ENCODE measurements at places on chromosomes 2 and 18.

DNA sequence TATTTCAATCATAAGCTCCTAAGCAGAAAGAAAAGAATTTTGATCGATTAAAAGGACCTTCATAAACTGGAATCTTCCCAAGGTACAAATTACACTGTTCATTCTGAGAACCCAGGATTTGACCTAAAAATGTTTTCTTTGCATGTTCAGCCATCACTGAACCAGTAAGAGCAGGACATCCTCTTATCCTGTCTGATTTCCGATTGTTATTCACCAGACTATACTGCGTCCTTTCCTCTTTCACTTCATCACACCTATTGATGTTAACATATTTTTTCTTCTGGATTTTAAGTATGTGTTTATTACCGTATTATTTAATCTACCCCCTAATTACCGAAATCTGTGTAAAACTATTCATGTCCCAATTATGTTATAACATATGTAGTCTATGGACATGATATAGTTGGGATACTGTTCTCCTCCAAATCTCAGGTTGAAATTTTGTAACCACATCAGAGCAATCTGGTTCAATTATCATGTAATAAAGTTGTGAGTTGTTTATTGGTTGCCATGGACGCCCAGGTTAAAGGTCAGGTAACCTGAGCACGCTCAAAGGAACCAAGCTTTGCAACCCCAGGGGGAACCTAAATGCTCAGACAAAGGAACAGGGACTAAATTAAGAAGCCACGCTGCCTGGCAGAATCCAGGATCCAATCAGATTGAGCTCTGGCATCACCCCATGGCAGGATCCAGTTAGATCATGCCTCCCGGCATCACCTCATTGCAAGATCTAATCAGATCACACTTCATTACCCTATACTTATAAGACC is 11.6 kb upstream of the TBC1D8 start:
- peak; percentile 63 for DNase-seq

DNA sequence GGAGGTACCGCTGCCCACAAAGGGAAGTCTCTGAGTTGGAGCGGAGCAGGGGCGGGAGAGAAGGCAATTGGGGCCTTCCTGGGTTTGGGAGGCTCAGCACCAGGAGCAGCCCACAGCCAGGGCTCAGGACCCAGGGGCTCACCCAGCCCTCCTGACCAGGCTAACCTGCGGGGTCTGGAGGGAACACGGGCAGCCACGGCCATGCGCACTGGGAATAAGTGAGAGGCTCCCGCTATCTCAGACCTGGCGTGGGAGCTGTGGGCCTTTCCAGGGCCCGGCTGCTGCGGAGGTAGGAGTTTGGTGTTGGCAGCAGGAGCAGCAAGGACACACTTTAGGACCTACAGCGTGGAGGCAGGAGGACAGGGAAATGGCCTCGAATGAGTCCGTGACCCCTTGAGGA is 69.0 kb downstream of the RRM2 start:
- DNase-seq, result no peak

GRCh38 chr2:105813405-105813804 is 68.7 kb downstream of the NCK2 start:
- DNase-seq, result no peak

DNA sequence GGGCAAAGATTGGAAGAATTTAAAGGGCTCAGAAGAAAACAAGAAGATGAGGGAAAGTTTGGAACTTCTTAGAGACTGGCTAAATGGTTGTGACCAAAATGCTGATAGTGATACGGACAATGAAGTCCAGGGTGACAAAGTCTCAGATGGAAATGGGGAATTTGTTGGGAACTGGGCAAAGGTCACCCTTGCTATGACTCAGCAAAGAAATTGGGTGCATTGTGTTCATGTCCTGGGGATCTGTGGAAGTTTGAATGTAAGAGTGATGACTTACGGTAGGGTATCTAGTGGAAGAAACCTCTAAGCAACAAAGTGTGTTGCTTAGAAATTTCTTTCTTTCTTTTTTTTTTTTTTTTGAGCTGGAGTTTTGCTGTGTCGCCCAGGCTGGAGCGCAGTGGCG is 6.0 kb upstream of the IL1A start:
- no peak for DNase-seq

DNA sequence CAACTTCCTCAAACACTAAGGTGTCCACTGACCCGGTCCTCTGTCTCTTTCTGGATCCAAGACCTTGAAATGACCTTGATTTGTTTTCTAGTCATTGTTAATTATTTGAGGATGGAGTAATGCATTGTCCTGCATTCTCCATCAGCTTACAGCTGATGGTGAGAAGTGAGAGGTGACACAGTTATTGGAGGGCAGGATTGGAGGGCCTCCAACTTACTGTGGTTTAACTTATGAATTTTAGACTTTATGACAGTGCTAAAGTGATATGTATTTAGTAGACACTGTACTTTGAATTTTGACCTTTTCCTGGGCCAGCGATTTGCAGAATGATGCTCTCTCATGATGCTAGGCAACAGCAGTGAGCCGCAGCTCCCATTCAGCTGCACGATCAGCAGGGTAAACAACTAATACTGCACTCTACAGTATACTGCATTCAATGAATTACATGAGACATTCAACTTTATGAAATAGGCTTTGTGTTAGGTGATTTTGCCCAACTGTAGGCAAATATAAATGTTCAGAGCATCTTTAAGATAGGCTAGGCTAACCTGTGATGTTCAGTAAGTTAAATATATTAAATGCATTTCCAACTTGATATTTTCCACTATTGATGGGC is 200.0 kb upstream of the MEX3C start:
- no peak for DNase-seq

DNA sequence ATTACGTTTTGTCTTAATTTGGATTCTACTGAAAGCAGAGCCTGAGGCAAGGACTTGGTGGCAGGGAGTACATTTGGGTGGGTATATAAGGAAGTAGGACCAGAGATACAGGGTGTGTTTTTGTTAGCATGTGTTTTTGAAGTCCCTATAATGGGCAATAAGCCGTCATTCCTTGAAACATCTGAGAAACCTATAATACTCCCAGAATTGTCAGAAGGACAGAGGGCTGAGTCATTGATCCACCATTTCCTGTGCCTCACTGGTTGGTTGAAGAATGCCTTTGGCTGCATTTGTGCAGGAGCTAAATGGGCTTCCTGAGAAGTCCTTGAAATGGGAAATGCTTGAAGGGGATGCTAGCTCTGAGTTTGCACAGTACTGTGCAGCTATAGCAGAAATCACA is 281.8 kb upstream of the ZEB2 start:
- no peak for DNase-seq

DNA sequence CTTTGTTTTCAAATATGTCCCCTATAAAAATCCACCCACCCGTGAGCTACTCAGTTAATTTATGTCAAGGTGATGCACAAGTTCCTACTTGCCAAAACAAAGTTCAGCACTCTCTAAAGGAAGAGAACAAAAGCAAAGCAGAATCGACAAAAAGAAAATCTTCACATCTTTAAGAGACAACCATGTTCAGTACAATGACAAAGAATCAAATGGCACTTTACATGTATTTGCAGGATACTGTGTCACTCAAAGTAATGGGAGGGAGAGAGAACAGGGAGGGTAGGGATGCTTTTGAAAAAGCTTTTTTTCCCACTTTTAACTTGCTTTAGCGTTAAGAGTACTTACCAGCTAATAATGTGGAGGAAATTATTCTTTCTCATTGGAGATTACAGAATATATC is 39.0 kb upstream of the FAM237A start:
- DNase-seq, result no peak

DNA sequence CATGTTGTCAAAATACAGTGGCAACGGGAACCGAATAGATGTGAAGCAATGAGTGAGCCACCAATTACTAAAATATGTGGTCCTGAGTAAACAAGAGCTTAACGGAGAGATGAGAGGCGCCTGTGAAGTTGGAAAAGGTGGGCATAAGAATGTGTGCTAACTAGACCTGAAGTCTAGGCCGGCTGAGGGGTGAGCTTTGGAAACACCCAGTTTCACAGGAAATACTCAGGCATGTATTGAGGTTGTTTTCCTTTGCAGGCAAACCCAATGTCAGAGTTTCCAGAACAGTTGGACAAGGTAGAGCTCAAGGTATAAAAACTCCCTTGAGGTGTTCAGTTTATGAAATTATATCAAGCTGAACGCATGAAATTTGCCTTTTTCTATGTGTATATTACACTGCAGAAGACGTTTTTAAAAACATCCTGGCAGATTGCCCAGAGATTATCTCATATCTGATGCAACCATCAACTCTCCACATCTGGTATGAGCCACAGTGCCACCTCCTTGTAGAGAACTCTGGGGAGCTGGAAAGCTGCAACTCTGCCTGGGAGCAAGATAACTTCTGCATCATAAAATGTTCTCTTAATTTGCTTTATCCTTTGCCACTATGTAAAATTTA is 3.9 kb upstream of the WDSUB1 start:
- DNase-seq, result peak; percentile 54

- DNase-seq, result no peak
These were observed 16.0 kb downstream of the INSIG2 start for GRCh38 chr2:118103951-118104940.

DNA sequence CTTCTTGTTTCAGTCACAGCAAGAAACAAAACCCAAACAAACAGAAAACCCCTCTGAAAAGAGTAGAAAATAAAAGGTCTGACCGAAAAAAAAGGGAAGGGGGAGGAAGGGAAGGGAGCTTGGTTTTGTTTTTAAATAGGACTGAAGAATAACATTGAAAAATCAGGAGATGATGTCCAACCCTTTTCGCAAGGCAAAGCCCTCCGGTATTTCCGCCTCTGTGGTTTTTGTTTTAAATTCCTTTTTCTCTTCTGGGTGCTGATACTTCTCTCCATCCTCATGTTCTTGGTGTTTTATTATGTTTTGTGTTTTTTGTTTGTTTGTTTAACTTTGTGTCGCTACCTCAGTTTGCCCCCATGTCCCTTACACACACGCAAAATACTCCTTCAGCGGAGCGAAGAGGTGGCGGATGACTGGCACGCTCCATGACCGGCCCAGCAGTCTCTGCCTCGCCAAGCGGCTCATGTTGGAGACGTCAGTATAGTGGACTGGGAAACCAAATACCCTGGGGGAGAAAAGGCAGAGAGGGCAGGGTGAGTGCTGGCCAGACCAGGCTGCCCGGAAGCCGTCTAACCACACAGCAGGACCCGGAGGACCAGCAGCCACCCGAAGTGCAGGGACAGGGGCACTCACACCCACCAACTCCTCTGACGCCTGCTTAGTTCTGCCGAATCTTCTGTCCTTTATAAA is 65.7 kb upstream of the POMC start:
- DNase-seq, result no peak

GRCh38 chr2:95389245-95390119 is 13.0 kb upstream of the FAHD2A start:
- DNase-seq, result no peak

DNA sequence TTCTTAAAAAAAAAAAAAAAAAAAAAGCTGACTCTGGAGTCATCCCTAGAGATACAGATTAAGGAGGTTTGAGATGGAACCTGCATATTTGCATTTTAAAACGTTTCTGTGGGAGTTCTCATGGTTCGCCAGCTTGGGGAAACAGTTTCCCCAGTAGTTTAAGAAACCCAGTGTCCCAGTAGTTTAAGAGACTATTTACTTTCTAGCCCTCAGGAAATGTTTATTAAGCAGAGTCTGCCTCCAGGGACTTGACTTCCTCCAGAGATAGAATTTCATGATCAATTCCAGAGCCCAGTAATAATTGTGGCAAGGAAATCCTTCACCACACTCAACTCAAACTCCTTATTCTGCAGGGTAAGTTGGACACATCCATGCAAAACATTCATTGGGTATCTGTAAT is 39.1 kb downstream of the DIPK1C start:
- no peak for DNase-seq

DNA sequence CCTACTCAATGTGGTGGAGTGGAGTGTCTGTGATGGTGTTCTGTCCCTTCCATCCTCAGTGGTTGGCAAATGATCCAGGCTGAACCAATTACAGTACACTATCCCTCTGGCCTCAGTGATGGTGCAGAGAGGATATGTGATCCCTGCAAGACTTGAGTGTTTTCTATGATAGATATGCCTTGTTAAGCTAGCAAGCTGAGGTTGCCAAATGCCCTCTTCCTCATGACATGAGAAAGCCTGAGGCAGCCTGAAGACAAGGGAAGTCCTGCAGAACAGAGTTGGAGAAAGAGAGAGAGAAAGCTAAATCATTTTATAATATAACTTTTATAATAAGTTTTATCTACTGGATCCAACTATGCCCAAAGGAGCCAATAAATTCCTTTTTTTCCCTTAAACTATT is 41.6 kb upstream of the GORASP2 start:
- DNase-seq, result no peak

GRCh38 chr2:37742286-37742685 is 70.8 kb upstream of the CDC42EP3 start:
- DNase-seq, result no peak

DNA sequence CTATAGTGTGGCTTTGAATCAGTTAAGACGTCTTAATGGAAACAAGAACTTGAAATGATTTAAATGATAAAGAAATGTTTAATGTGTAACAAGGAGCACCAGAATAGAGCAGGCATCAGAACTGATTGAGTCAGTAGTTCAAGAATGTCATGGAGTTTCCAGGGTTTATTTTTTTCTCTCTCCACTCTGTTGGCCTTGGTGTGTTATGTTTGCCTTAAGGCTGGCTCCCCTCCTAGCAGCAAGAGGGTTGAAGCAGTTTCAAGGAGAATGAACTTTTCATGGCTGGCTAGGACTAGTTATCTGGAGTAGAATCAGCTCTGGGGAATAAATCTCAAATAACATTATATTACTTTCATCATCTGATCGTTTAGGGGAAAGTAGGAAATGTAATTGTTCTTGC is 13.4 kb upstream of the GLS start:
- no peak for DNase-seq

DNA sequence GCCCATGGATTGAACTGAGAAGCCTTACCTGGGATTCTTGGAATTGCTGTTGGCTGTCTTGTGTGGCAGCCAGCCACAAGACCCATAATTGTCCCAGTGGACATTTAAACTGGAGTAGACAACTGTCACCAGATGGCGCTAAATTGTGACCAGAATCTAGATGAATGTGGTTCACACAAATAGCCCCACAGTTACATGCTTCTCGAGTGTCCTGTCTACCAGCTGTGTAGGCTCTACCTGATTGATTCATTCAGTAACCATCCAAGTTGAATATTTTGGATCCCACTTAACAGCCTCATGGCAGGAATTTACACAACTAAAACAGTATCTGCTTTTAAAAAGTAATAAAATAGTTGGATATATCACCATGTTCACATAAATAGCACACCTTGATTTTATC is 73.2 kb downstream of the MAP4K4 start:
- DNase-seq, result peak; percentile 70

DNA sequence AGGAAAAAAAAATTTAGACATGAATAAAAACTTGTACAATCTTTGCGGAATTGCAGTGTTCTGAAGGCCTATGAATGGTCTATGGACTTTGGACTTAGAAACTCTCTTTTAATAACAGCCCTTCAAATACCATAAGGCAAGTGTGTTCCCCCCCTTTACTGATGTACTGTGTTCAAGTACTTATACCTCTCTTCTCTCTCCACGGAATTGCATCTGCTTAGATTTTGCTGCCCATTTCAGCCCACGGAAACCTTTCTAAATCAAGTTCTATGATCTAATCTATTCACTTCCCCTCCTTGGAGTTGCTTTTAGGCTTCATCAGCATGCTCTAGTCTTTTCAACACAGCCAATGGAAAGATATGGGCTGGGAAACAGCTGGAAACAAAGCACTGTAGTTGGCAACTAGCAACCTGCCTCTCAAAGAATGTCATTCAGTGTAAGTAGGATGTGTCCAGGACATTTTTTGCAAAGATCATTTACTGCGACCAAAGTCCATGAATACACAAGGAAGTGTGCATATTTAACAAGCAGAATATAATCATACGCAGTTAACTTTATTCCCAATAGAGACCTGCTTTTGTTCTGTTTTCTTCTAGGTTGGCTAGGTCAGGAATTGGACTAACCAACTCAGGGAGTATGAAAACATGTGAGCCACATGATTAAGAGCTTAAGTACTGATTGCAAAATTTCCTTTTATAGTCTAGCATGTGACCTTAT is 58.0 kb downstream of the SLC40A1 start:
- DNase-seq, result no peak

All from dermis microvascular lymphatic vessel endothelial cell (primary cell).